ENCODE measurements at places on chromosomes 13 and 19.

GRCh38 chr13:49254007-49254406 is 6.3 kb downstream of the CDADC1 start:
- DNase-seq, result no peak

DNA sequence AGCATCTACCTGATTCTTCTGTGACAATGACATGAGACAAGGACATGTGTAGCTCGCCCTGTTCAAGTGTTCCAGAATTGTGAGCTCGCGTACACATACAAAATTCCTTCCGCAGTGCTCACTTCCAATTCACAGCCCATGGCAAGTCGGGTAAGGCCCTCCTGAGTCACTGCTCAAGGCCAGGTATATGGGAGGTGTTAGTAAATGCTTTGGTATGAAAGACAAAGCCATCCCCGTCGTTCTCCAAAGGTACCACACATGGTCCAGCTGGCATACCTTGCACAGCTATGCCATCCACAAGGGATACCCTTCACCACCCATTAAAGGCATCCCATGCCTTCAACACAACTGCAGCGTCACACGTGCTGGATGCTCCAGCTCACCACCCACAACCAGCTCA is 4.4 kb upstream of the ELL start:
- no peak for DNase-seq

GRCh38 chr13:93398167-93399035 is 171.8 kb downstream of the GPC6 start:
- no peak for DNase-seq

DNA sequence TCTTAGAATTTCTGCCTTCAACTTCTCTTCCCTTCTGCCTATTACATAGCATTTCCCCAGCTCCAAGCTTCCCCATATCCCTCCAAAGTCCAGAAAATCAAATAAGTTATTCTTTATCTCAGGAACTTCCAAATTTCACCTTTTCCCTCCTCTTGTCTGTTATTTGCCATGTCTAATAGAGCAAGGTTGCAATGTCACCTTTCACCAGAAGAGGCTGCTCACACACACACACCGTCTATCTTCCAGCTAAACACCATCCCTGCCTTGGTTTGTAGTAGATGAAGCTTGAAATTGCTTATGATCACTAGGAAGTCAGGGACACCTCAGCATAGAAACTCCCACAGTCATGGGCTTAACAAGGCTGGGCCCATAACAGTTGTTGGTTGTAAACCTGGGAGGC is 48.4 kb downstream of the ZNRF4 start:
- DNase-seq, result no peak

- no peak for DNase-seq
Observed at GRCh38 chr19:31943191-31943661, 402.2 kb upstream of the ZNF507 start.

- no peak for DNase-seq
Observed at GRCh38 chr13:53778937-53779336, 750.3 kb downstream of the OLFM4 start.

- no peak for DNase-seq
Observed at GRCh38 chr13:99217461-99218110, 16.9 kb downstream of the UBAC2 start.

- peak; percentile 81 for DNase-seq
Observed at GRCh38 chr19:35346193-35347052, 1.3 kb upstream of the FFAR1 start.

GRCh38 chr19:35345671-35346111 is 2.0 kb upstream of the FFAR1 start:
- DNase-seq, result no peak

- no peak for DNase-seq
Observed at GRCh38 chr13:23678795-23679194, 108.6 kb downstream of the TNFRSF19 start.

DNA sequence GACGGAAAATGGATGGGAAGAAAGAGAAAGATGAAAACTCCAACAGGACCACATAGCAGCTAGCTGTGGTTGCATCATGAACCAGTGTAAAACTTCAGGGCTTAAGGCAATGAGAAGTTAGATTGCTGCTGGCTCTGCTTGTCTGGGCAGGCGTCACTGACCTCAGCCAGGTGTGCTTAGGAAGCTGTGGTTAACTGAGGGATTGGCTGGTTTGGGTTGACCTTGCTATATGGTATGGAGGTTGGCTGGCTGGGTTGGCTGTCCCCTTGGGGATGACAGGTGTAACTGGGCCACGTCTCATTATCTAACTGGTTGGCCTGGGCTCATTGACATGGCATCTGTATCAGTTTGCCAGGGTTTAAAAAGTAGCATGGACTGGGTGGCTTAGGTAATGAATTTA is 40.9 kb downstream of the NLRP4 start:
- DNase-seq, result no peak

DNA sequence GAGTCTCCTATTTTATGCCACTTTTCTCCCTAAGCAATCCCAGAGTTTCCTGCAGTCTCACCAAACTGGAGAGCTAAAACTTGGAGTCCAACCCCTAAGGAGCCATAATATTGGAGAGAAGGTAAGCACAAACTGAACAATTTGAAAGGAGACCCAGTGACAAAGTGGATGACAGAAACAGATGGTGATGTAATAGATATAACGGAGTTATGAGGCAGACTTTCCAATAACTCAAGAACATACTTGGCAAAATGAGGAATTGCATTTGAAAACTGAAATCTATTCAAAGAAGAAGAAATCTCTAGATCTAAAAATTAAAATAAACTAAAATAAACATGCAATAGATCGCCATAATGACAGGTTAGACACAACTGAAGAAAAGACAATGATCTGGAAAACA is 200.9 kb upstream of the MIR17HG start:
- DNase-seq, result peak; percentile 48

DNA sequence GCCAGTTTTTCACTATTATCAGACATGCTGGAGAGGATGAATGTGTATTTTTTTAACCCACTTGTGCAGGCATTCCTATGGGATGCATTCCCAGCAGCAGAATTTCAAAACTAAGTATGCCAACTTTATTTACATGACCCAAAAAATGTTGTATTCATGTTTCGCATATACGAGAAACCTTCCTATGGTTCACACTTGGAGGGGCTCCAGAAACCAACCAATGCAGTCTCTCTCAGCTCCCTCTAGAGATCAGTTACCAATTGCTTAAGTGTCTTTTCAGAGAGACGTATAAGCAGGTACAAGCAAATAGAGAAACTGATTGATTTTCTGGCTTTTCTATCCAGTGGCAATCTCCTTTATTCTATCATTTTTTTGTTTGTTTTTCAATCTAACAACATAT is 5.5 kb upstream of the PTOV1 start:
- no peak for DNase-seq

- no peak for DNase-seq
Observed at GRCh38 chr13:64662887-64663593, 2567.1 kb downstream of the PCDH9 start.

DNA sequence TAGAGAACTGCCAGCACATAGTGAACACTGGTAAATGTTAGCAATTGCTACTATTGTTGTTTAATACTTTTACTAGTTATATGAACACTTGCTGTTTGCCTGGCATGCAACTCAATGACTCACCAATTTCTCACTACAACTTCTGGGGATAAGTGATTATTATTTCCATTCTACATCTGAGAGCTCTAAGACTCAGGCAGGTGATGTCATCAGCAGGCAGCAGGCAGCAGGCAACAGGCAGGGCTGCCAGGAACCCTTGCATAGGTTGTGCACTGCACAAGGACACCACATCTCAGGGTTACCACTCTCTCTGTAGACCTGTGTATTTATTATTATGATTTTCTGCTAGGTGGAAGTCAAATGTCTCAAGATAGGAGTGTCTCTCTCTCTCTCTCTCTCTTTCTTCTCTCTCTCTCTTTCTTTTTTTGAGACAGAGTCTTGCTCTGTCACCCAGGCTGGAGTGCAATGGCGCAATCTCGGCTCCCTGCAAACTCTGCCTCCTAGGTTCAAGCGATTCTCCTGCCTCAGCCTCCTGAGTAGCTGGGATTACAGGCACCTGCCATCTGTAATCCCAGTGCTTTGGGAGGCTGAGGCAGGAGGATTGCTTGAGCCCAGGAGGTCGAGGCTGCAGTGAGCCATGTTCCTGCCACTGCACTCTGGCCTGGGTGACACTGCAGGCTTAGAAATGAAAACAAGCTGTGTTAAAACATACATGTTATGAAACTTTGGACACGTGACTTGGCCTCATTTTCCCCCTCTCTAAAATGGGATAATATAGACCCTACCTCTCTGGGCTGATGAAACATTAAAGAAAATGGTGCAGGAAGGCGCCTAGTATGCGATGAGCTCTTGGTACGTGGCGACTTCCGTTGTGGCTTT is 22.7 kb downstream of the HPN start:
- peak; percentile 31 for DNase-seq

GRCh38 chr19:371501-372168 is 27.0 kb upstream of the MIER2 start:
- no peak for DNase-seq

GRCh38 chr13:105159841-105160240 is 1375.6 kb downstream of the EFNB2 start:
- DNase-seq, result no peak

- no peak for DNase-seq
Observed at GRCh38 chr13:48590141-48590901, 57.4 kb upstream of the RCBTB2 start.

DNA sequence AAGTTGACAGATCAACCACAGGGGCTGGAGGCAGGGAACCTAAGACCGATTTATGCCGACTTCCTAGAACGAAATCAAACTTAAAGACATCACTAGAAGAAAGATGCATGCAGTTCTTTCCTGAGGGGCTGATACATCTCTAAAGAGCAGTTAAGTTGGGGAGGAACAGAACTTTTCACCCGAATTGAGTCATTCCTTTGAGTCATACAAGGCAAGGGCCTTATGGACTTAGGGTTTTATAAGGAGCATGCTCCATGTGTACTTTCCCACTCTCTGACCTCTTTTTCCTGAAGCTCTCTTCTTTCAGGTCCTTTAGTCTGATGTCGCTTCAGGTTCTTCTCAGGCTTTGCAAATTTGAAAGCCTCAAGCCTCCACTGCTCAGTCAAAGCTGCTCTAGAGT is 7.9 kb upstream of the FBXL3 start:
- DNase-seq, result peak; percentile 47

- DNase-seq, result no peak
Observed at GRCh38 chr19:13899912-13900584, 5.9 kb downstream of the BRME1 start.

DNA sequence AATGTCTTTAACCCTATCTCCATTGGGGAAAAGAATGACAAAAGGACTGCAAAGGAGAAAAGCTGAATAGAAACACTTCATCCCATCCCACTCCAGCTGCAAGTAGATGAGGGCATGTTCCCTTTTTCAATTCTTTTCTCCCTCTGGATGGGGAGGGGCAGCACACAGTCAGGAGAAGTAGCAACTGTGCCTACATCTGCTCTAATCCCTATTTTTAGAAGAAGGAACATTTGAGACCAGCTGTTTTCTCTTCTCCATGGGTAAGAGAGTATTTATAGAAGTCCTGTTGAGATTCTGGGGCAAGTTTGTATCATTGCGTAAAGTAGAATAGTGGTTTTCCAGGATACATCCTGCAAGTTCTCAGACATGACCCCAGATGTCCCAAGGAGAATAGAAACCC is 9.3 kb upstream of the GTF3A start:
- no peak for DNase-seq

- DNase-seq, result no peak
Observed at GRCh38 chr13:35480346-35480745, 3.9 kb upstream of the MAB21L1 start.

DNA sequence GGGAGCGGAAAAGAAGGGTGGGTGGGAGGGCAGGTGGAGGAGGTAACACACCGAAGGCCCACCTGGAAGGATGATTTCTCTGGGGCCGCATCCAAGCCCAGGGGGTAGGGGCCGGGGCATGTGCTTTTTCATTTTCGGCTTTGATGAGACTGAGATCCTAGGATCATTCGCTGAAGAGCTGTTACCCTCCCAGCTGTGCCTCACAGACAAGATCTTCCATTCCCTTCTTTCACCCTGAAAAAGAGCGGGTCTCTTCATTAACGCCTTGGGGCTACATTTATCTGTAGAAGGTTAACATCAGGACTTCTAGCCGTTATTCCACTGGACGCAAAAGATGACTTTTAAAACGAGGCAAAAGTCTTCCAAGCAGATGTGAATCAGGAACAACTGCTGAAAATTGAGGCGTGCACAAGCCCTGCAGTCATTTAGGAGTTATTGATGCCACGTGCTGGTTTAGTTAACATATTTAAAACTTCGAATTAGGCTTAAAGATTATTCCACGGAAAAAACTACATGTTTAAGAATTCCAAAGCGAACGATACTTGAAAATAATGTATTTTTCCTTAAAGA is 1.1 kb downstream of the LMO7 start:
- DNase-seq, result no peak

- peak; percentile 61 for DNase-seq
Observed at GRCh38 chr19:53906211-53907192, 2.6 kb upstream of the CACNG7 start.

- no peak for DNase-seq
Observed at GRCh38 chr13:38871275-38871674, 119.4 kb downstream of the STOML3 start.

DNA sequence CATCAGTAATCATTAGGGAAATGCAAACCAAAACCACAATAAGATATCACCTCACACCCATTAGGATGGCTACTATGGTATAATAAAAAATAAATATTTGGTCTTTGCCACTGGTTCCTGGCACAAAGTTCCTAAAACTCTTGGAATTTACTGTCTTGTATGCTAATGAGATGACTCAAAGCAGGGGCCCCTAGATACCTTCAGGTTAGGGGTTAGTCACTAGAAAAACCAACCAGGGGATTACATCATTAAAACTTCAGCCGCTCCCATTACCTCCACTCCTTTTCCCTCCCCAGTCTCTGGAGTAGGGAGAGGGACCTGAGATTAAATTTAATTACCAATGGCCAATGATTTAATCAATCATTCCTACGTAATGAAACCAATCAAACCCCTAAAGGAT is 49.6 kb downstream of the THSD1 start:
- DNase-seq, result no peak

- DNase-seq, result no peak
Observed at GRCh38 chr13:68872338-68872737, 1235.3 kb upstream of the ATXN8OS start.

GRCh38 chr19:50722201-50723013 is 757 bp upstream of the CLEC11A start:
- no peak for DNase-seq

- peak; percentile 79 for DNase-seq
Observed at GRCh38 chr19:8577247-8577646, at the start of gene MYO1F. Gene MYO1F, minus strand, starts transcription at chr19:8577442. Its CDS starts 133 bp downstream, at chr19:8577309.

DNA sequence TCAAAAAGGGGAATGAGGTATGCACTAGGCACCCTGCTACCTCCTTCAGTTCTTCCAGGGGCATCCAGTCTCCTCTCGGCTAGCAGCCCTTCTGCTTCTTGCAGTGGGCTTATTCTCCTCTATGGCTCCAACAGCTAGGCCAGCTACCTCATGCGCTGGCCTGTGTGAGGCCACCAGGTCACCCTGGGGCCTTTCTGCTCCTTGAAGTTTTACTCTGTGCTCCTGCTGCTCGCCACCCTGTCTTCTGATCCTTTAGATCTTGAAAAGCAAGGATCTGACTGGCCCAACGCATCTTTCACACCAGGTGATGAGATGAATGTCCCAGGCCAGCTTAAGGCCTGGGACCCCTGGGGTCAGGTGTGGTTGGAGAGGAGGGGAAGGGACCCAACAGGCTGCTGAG is 66.2 kb downstream of the RUBCNL start:
- no peak for DNase-seq
